ENCODE measurements at places on chromosomes 7 and 10.

- DNase-seq = no peak
These were observed 206.9 kb downstream of the EBF3 start for GRCh38 chr10:129756912-129757901.

DNA sequence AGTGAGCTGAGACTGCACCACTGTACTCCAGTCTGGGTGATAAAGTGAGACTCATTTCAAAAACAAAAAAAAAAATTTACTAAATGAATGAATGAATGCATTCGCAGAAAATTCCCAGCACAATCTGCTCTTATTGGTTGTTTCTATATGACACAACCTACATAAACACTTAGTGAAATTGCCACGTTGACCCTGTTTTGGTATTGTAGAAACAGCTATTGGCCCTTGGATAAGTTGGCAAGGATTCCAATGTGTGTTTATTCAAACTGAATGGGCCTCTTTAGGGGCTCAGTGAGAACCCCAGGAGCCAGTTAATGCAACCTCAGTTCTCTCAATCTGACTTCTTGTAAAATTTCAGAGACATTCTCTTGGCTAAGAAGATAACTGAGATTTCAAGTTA lies 66.0 kb downstream of the HHEX start:
- no peak for DNase-seq

DNA sequence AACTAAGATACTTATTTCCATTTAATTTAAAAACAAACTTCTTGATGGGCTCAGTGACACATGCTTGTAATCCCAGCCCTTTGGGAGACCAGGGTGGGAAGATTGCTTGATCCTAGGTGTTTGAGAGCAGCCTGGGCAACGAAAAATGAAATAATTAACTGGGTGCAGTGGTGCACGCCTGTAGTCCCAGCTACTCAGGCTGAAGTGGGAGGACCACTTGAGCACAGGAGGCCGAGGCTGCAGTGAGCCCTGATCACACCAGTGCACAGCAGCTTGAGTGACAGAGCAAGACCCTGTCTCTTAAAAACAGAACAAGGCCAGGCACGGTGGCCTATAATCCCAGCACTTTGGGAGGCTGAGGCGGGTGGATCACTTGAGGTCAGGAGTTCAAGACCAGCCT lies 37.4 kb downstream of the AVL9 start:
- DNase-seq = no peak

- no peak for DNase-seq
These were observed 44.8 kb upstream of the SLC16A12 start for GRCh38 chr10:89580243-89580642.

DNA sequence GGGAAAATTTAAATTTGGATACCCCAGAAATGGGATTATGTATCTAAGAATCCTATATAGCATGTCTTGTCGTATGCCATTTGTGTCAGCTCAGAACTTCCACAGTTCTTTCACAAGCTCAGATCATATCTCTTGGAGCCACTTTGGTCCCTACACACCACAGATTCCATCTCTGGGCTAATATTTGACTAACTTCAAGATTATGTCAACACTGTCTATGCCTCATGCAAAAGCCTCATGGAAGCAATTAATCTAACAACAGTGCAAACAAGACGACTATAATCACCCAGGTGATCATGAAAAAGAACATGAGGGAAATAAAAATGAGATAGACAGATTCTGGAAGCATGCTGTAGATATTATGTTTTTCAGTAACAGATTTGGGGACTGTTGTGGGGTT lies 189.1 kb downstream of the LRRTM3 start:
- no peak for DNase-seq

DNA sequence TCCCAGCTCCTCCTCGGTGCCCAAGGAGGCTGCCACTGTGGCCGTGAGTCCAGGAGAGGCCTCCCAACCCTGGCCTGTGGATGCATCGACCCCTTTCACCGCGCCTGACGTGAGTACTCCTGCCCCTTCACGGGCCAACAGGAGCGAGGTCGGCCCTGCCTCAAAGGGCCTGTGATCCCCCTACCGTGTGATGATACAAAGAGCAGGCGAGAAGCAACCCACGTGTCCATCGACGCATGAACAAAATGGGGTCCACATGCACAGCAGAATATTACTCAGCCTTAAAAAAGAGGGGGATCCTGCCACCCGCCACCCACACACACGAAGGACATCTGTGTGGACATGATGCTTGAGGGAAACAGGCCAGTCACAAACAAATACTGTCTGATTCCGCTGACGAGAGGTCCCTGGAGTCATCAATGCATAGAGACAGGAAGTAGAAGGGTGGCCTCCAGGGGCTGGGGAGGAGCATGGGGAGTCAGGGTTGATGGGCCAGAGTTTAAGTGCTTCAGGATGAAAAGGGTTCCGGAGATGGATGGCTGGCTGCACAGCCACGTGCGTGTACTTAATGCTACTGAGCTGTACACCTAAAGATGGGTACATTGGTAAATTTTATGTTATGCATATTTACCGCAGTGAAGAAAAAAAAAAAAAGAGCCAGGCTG lies 151.9 kb downstream of the PRKAG2 start:
- DNase-seq = no peak
